ENCODE measurements at places on chromosomes 3 and 15. TPM values are rescaled to one million over a fixed set of nuclear protein-coding genes. Genes with fewer than 3 reads are reported as not detected.

DNA sequence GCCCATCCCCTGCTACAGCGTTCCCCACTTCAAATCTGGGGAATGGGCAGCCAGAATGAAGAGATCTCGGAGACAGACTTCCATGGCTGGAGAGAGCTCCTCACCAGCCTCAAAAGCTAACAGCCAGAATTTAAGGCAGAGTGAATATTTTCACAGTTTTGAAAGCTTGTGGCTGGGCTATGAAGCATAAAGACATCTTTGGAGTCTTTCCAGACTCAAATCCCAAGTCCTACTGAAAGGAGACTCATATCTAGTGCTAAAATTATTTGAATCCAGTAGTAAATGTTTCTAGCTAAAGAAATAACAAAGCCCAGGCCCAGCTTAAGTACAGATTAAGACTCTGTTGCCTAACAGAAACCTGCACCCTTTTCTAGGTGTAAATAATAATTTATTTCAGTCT lies 628.4 kb upstream of the ALCAM start:
- DNase-seq, result no peak

MAN2C1 gene
- total RNA-seq, result 629 TPM

- no peak for DNase-seq
Measured at GRCh38 chr15:100252779-100253417, 88.9 kb downstream of the ADAMTS17 start.

DNA sequence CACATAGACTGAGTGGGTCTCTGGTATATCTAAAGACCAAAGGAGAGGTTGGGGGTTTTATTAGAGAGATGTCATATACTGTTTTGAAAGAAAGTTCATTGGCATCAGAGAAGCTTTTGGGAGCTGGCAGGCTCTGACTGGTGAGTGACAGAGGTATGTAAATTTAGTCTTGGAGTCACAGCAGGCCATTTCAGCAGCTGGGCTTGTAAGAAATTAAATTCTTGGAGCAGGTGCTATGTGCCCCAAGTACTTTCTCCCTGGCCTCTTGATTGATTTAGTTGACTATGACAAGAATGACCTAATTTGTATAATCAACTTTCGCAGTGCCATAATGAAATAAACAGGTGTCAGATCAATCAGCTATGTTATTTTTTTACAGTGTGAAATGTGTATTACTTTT lies 47.8 kb upstream of the CDAN1 start:
- no peak for DNase-seq

- no peak for DNase-seq
Measured at GRCh38 chr3:66958067-66958466, 40.0 kb upstream of the KBTBD8 start.

GRCh38 chr15:50280271-50280670 lies 14.7 kb upstream of the HDC start:
- no peak for DNase-seq

MORF4L1 gene
- 273 TPM for total RNA-seq

DNA sequence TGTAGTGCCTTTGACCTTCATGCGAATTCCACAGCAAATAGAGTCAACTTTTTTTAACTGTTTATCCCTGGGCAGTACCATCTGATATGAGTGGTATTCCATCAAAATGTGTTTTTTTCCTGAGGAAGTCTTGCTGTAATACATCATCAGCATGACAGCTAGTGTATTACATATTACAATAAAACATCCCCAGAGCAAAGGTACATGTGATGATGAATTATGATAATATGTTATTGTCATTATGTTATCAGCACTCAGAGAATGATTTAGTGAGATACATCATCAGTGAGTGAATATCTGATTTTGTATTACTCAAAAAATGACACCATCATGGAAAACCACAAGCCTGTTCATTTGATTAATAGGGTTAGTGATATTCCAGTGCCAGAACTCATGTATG lies 69.7 kb upstream of the ARL6 start:
- DNase-seq, result no peak

RPL14 gene
- 607 TPM for total RNA-seq

SLC27A2 gene
- 53.6 TPM for total RNA-seq

PIK3CA gene
- total RNA-seq, result 10.9 TPM

- DNase-seq, result no peak
Measured at GRCh38 chr3:83482402-83483070, 1476.3 kb upstream of the CADM2 start.

CX3CR1 gene
- not detected for total RNA-seq

PCSK6 gene
- 21.2 TPM for total RNA-seq

GRCh38 chr3:194326192-194326967 lies 24.7 kb downstream of the CPN2 start:
- no peak for DNase-seq

DNA sequence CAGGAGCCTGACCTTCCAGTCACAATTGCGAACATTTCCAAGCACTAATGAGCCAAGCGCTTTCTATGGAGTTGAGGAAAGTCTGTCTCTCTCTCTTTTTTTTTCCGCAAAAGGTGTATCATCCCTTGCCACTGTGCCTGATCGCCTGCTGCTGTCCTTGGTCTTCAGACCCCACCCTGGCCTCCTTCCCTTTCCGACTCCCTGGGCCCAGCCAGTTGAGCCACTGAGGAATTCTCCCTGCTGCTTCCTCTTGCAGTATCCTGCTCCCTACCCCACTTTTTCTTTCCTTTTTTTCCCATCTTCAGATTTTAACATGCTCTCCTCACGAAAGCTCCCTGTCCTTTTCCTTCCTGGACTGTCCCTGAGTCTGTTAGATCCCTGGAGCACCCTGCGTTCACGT lies 396.5 kb upstream of the C2CD4B start:
- no peak for DNase-seq

SLC51A gene
- total RNA-seq, result not detected

GRCh38 chr15:28975766-28976179 lies 90.0 kb downstream of the APBA2 start:
- DNase-seq, result no peak

DNA sequence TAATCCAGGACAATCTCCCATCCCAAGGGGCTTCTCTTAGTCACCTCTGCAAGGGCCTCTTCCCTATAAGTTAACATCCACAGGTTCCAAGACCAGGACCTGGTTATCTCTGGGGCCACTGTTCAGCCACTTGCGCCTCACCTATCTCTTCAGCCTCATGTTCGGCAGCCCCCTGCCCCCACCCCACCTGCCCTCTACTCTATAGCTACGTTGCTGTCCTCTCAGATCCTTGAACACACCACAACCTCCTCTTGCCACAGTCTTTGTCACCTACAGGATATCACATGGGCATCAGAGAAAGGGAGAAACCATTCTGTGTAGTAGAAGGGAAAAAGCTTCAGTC lies 33.9 kb downstream of the SLC41A3 start:
- no peak for DNase-seq

DNA sequence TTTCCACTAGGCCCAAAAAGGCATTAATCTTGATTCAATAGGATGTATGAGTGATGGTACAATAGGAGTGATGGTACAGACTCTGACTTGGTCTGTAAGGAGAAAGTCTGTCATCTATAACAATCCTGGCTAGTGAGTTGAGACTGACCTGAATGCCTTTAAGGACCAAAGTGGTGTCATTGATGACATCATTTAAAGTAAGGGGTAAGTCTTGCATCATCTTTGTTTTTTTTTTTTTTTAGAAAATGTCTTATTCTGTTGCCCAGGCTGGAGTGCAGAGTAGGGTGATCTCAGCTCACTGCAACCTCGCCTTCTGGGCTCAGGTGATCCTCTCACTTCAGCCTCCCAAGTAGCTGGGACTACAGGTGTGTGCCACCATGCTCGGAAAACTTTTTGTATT lies 5.6 kb upstream of the TMEM45A start:
- no peak for DNase-seq

DNA sequence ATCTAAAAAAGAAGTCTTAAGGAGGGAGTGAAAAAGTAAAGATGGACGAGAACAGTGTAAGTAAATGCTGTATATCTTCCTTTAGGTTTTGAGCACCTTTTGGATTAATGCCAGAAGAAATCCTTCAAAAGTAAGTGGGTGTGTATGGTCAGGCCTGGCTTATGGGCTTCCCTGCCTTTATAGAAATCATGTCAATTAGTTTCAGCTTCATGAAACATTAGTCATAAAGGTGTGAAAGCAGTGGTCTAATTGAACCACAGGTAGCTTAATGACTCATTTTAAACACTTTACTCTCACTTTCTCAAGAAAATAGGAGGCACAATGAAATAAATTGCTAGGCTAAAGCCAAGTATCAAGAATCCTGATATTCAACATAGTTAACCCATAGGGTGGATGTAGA lies 467.4 kb upstream of the DPPA4 start:
- no peak for DNase-seq

RBMS3 gene
- 8.4 TPM for total RNA-seq

DNA sequence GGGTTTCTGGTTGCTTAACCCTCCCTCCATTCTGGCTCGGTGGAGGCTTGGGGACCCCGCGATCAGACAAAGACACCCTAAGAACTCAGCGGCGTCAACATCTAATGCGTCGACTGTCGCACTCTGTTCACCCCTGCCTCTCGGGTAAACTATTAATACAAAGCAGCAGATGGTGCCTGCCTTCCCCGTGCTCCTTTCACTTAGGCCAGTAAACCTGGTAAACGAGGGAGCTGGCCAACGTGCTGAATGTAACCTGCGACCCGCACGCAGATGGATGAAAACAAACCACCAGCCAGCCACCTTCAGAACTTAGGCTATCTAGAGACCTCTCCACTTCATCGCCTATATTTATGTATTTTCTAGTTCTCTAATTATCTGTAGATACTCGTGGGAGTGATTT lies 848 bp upstream of the CADPS start:
- peak; percentile 89 for DNase-seq

LSMEM2 gene
- total RNA-seq, result not detected

DNA sequence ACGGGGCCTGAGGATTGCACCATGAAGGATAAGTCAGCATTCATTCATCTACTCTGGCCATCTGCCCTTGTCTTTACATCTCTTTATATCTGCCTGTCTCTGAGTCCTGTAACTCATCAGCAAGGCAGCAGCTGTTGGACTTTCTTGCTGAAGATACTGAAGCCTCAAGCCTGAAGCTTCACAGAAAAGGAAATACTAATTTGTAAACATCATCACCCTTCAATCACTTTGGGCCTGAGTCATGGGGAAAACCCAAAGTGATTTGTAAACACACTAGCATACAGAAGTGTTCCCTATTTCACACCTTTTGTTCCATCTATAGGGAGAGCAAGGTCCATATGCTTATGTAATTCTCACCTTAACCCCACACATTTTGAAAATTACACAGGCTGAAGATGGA lies 928.2 kb downstream of the EPHA3 start:
- no peak for DNase-seq

SI gene
- total RNA-seq, result 17.4 TPM

DNA sequence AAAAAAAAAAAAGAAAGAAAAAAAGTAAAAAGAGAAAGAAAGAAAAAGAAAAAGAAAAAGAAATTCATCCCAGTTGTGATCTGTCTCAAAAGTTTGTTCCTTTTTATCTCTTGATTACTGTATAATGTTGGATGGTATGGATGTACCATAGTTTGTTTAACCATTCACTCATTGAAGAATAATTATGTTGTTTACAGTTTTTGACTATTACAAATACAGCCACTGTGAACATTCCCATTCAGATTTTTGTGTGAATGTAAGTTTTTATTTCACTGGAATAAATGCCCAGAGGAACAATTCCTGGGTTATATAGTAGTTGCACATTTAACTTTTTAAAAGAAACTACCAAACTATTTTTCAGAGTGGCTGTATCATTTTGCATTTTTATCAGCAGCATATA lies 10.3 kb upstream of the CCR8 start:
- no peak for DNase-seq

- DNase-seq, result no peak
Measured at GRCh38 chr3:108218811-108219210, 3.4 kb downstream of the IFT57 start.

GRCh38 chr3:34889641-34890040 lies 749.7 kb upstream of the ARPP21 start:
- no peak for DNase-seq

DNA sequence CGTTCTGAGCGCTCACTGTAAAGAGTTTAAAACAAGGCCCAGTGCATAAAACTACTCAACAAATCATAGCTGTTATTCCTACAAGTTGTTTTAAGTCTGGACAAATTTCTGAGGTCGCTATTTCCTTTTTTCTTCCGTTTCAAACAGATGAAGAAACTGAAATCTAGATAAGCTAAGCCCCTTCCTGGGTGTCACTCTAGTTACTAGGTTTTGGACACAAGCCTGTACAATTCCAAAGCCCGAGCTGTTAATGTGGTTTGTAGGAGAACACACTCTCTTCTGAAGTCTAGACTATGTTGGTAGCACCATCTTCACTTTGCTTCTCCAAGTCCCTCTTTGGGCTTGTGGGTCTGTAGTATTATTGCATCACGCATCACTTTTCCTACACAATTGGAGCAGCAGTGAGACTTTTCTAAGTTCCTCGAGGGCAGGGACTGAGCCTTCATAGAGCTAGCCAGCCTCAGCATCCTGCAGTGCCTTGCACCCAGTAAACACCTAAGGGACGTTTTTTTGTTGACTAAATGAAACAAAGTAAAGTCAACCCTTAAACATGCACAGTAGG lies 142.6 kb upstream of the PROK2 start:
- DNase-seq, result no peak

GRCh38 chr3:88926221-88926620 lies 181.2 kb upstream of the EPHA3 start:
- peak; percentile 9 for DNase-seq

TMEM207 gene
- total RNA-seq, result not detected

DNA sequence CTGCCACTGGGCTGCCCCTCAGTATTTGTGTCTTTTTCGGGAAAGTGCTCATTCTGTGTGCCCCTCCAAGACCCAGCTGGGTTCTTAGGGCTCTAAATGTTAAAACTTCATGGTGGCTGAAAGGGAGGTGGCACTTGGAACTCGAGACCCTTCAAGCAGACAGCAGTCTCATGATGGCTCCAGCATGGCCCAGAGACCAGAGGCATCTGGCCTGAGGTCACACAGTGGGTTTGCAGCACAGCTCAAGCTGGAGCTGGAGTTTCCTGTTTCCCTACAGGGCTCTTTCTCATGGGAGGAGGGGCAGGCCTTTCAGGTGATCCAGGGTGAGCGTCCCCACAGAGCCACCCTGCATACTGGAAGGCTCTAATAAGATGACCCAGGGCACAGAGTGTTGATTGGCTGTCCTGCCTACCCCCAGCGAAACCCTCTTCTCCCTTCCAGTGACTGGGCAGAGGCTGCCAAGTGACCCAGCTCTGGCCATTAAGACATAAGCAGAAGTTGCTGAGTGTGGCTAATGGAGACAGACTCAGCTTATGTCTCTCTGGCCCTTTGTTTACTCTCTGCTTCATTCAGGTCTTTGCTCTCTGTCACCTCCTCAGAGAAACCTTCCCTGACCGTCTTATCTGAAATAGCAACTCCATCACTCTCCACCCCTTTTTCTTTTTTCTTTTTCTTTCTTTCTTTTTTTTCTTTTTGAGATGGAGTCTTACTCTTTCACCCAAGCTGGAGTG lies 166.6 kb upstream of the SMAD3 start:
- DNase-seq, result no peak

DNA sequence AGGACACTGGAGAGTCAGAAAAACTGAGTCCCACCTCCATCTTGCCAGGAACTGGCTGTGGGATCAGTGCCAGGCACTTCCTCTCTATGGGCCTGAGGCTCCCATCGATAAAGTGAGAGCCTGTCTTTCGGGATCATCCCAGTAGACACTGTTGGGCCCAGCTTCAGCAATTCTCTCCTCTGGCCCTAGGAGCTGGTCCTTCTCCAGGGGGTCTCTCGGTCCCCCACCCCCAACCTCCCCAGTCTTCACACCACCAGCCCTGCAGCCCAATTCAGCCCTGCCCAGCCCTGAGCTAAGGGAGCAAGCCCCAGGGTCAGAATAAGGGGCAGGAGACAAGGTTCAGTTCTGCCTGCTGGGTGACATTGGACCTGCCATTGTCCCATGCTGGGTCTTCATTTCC lies 4.5 kb upstream of the LCTL start:
- DNase-seq, result no peak

CACNA2D3 gene
- 2.9 TPM for total RNA-seq

- peak; percentile 85 for DNase-seq
Measured at GRCh38 chr15:91049378-91050127, 27.2 kb upstream of the VPS33B start.

HAPLN3 gene
- total RNA-seq, result not detected
